EH (cell line): ENCODE measurements at places on chromosomes 4 and X.

GRCh38 chr4:106258145-106259045 lies 57.6 kb downstream of the TBCK start:
- DNase-seq: peak; percentile 44

DNA sequence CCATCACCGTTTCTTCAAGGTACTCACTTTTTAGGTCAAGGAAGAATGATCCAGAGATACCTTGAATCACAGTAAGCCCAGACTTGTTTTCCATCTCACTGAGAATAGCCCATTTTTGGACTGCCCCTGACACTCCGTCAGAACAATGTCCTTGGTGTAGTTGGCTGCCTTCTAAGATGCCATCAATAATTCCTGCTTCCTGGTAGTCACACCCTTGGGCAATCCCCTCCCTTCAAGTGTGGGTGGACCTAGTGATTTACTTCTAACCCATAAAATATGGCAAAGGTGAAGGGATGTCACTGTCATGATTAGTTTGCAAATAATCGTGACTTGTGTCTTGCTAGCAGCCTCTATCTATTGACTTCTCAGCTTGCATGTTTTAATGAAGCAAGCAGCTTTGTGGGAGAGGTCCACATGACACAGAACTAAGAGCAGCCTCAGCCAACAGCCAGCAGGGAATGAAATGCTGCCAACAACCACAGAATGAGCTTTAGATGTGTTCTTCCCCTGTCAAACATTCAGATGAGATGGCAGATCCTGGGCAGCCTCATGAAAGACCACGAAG lies 20.0 kb upstream of the KLHL34 start:
- DNase-seq: no peak

DNA sequence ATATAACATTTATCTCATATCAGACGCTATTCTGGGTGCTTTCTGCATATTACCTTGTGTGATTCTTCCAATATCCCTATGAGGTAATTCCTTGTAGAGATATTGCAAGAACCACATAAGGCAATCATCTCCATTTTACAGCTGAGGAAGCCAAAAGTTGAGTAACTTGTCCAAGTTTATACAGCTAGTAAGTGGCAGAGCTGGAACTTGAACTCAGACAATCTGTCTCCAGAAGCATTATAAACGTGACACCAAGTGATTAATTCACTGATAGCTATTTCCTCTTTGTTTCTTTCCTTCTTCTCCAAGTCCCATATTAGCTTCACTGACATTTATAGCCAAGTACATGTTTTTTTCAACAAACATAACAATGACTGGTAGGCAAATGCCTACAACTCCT lies 7.3 kb downstream of the EMCN start:
- DNase-seq: peak; percentile 83

DNA sequence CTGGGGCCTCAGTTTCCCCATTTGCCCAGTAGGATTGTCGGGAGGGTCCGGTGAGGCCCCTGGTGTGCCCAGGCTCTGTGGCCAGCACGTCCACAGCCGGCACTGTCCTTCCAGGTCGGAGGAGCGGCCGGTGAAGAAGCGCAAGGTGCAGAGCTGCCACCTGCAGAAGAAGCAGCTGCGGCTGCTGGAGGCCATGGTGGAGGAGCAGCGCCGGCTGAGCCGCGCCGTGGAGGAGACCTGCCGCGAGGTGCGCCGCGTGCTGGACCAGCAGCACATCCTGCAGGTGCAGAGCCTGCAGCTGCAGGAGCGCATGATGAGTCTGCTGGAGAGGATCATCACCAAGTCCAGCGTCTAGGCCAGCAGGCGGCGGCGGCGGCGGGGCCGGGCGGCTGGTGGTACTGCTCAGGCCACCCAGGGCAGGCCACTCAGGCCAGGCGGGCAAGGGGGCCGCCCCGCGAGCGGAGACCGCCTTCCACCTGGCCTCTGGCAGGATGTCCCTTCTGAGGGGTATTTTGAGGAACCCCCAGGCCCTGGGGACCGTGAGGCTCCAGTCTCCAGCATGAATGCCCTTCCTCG lies 6.7 kb downstream of the MSANTD1 start:
- no peak for DNase-seq

DNA sequence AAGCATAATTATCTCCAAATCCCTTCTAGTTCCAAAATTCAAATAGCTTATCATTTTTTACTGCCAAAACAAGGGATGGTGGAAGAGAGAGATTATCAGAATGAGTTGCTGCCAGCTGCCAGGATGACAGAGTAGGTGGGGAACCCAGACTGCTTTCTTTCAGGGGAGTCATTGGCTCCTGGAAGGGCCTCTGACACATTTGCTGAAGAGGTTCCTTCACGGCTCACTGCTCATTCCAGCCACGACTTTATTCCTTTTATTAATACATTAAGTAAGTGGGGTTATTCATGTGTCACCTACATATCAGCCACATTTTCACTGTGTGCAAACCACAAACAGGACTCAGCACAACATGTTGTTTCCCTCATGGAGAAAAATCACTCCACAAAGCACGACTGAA lies 12.7 kb upstream of the SMIM43 start:
- no peak for DNase-seq

DNA sequence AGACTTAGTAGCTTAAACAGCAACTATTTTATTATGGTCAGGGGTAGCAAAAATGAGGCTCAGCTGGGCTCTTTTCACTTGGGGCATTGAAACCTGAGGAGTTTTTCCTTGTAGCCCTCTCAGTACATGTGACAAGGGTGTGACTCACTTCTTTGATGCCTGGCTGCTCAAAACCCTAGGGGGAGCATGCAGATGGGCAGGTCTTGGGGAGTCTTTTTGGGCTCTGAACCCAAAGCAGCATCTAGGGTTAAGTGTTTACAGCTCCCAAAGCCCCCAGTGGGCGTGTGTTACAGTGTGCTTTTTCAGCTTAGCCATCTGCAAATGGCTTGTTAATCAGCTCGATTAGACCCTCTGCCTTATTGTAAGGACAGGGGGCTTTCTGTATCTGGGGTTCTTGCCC lies 1752.7 kb downstream of the PCDH7 start:
- DNase-seq: no peak

DNA sequence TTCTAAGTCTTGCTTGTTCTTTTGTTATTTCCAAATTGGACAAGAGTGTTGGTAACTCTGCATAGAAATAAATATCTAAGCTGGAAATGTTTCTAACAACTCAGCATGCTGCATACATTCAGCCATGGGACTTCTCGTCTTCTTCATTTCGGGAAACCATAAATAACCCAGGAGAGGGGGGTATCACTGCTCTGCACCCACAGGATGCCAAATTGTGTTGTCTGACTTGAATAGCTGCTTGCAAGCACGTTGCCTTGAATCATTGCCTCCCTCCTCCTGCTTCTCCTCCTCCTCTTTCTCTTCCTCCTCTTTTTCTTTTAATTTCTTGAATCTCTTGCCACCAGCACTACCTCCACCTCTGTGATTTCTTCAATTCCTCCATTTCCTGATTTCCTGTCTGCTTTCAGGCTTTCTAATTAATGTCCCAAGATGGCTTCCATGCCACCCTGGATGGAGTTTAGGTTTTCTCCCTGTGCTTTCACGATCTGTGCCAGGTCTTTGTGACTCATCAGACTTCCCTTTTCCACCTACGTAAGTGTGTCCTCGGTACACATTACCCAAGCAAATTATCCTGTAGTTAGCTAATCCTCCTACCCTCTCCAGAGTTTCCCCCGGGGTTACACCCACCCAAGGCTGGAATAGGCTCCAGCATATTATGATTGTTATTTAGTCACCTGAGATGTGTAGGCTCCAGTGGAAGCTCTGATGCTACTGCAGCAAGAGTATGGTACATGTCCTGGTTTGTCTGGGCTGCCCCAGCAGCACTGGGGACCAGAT lies 122.6 kb upstream of the VCX3B start:
- no peak for DNase-seq

- peak; percentile 66 for DNase-seq
These were observed 85.4 kb downstream of the MAGEC1 start for GRCh38 chrX:141989134-141989533.

DNA sequence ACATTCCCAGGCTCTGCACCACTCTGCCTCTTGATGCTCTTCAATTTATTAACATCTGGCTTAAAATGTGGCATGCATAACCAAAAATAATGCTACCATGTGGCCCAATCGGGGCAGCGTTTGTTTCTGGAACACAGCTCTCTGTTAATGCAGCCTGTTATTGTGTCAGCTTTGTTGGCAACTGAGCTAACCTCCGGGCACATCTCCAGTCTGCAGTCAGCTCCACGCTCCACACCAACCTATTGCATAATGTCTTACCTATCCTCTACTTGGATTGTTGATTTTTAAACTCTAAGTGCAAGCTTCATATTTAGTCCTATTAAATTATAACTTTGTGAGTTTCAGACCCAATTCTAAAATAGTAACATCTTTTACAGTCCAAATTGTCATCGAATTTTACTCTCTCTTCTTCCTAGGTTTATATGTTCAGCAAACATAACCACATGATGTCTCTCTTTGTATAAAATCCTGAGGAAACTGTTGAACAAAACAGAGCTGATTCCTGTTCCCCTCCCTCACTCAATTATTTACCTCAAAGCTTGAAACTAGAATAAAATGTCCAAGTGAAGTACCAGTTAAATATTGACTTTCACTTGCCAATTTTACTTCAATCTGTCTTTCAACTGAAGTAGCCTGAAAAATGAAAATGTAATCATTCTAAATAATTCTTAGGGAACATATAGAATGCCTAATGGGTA lies 92.2 kb upstream of the RAPGEF2 start:
- DNase-seq: peak; percentile 59

DNA sequence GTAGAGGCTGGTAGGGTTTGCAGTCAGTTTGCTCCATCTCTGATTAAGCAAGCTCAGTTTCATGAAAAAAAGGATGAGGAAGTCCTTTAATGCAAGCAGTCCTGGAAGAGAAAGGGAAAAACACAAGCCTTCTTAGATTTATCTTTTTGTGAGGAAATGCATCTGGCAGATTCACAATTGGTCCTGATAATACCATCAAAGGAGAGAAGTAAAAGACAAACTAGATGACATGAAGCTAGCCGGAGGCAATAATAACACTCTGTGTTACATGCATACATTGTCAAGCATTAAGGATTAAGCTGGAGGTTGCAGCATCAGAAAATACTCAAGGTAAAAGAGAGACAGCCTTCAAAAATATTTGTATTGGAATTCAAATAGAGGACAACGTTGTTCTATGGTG lies 356.0 kb upstream of the TEX13C start:
- DNase-seq: no peak

DNA sequence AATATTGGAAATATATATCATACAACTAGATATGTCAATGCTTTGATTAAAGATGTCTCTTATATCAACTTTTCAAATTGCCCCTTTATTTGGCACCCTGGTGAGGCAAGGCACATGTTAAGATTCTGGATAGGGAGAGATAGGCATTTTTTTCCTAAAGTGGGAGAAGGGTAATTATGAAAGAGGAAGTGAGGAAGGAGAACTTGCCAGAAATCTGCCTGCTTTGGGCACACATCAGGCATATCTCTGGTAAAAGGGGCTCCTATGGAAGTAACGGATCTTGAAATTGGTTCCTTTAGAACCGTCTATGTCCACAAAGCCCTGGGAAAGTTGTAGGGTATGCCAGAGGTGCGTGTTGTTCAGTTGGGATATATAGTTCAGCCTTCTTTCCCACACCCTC lies 5.7 kb downstream of the IL15 start:
- no peak for DNase-seq

DNA sequence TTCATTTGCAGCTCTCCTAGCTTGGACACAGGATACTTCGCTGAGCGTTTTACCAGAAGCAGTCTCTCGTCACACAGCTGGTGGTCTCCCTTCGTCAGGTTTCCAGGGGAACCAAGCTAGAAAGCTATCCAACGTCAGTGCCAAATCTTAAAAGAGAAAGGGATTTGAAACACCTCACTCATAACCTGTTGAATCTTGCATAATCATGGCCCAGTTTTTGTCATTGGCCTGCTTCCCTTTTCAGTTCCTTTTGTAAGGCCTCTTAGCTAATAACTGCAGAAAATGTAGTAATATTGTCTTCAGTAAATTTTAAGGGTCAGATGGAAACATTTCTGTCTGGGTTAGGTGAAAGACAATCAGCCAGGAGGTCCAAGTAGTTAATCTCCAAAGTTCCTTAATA lies 22.0 kb downstream of the RAB39B start:
- no peak for DNase-seq

GRCh38 chr4:65416891-65417290 lies 253.4 kb downstream of the EPHA5 start:
- DNase-seq: no peak

DNA sequence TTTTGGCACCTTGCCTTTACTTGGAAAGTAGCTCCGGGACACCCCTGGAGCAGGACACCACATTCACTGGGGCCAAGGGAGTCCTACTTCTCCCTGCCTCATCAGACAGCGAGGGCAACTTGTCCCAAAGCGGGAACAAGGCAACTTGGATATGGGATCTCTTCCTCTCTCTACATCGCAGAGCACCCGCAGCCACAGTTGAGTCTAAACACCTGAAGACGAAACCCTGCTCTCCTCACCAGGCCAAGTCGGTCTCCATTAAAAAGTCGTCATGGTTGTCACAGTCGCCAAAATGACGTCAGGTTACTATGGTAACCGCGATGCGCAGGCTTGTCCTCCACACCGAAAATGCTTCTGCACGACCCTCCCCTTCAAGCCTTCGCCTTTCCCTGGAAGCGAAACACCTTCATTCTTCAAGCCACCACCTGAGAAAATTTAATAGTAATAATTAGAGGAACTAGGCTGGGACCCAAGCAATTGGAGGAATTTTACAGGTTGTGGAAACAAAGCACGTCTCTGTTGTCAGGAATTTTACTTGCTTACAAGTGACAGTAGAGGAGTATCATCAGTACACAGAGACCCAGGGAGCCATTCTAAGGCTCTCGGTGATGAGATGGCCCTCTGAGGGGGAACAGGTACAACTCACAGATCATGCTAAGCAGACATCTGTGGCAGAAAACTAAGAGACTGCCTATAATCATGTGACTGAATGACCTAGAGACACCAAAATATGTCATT lies 30.5 kb upstream of the TCEAL4 start:
- DNase-seq: peak; percentile 71

GRCh38 chr4:155952501-155952901 lies 1.2 kb downstream of the CTSO start:
- peak; percentile 63 for DNase-seq

DNA sequence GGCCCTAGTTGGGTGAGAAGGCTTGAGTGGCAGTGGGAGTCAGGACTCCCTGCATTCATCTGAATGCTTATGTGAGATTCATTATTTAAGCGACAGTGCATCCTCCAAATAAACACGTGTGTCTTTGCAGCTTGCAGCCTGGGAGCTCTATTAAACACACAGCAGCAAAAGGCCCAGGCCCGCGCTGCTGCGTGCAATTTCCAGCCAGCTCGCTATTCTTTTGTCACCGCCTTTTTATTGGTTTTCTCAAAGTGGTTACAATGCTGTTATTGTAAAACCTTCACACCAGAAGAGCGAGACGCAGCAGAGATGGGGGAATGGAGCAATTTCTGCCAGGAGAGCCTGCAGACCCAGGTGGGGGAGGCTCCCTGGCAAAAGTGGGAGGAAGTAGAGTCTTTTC lies 252.5 kb downstream of the BCOR start:
- DNase-seq: no peak
